HTR-8/SVneo (cell line): ENCODE measurements at places on chromosomes 16 and 17.

GRCh38 chr16:67928561-67929364 lies 2.9 kb downstream of the CTRL start:
- DNase-seq = peak; percentile 82

DNA sequence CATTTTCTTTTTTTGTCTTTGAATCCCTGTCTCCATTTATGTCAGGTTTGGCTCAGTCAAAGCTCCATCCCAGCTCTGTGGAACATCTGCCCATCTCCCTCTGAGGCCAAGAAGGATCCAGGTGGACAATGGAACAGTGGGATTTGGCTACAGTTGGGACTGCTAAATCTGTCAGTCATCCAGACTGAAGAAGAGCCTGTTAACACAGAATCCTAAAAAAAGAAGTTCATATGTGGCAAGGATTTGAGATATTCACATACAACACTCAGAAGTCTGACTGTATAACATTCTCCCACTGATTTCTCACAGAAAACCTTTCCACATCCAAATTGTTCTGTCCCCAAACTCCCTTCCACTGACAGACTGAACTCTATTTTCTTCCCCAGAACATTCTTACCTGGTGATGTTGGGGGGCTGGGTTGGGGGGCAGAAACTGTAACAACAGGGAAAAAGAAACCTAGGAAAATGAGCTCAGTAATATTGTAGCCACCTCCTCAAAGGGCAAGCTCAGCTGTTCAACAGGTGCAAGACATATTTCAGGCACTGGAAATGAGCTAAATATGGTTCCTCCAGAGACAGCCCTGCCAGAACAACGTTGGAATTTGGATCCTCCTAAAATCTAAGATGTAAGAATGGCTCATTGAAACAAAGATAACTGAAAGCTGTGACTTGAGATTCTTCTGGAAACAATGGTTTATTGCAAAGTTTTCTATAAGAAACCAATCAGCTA lies 301.5 kb upstream of the CDH5 start:
- no peak for DNase-seq

- no peak for DNase-seq
Observed at GRCh38 chr17:40063187-40063771, 514 bp downstream of the THRA start.

- no peak for DNase-seq
Observed at GRCh38 chr17:8873801-8874715, 6.6 kb upstream of the PIK3R6 start.

DNA sequence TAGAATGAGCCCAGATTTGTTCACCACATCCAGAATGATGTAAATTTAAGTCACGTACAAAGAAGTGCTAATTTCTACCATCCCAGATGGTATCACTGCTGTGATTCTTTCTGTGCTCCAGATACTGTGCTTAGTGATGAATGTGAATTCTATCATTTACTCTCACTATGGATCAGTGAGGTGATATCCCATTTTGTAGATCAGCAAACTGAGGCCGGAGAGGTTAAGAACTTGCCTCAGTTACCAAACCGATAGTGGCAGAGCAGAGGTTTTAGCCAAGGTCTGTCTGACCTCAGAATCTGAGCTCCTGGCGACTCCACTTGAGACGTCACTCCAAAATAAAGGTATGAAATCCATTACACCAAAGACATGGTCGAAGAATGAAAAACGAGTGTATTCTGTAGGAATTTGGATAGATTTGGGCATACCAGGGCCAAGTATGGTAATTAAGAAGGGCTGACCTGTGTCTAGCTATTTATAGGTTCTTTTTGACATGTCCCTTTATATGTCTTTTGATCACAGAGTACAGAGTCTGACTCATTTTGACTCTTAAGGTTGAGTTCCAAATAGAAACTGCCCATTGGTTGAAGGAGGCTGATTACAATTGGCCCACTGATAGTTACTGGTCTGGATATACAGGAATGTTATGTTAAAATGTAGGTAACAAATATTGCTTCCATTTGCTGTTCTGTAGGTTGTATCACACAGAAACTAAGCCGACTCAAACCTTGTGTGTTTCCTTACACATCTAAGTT lies 10.0 kb downstream of the MAP2K6 start:
- DNase-seq = no peak

- DNase-seq = no peak
Observed at GRCh38 chr17:35041390-35041789, 22.1 kb downstream of the RFFL start.

DNA sequence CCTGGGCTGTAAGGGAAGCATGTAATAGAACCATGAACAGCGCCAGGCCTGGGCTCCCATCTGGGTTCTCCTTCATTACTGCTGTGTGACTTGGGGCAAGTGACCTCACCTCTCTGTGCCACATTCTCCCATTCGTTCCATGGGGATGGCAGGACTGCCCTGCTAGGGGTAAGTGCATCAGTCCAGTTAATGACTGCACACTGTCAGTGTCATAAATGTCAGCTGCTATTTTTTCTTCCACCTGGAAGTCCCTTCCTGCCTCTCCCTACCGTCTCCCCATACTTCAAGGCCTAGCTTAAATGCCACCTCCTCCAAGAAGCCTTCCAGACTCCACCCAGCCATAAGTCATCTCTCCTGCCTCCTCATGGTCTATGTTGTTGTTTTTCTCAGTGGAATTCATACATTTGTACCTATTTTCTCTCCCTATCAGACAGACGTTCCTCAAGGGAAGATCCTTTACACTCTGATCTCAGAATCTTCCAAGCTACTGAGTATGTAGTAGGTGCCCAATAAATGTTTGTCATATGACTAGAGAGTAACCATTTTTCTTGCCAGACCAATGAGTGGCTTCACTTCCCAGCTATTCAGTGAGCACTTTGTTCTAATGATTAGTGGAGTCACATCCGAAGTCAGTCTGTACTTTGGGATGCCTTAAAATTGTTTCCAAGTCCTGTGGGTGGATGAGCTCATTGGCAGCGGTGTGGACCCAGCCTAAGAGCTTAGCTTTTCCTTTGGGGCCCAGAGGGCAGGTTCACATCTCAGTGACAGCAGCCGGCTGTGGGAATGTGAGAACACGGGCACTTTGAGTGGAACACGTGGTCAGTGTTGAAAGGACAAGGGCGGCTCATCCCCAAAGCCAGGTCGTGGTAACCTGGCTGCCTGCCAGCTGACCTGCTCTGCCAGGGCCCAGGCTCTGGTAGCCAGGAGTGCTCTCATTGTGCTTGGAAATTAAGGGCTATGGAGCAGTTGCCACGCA lies 147.5 kb upstream of the GSE1 start:
- no peak for DNase-seq

DNA sequence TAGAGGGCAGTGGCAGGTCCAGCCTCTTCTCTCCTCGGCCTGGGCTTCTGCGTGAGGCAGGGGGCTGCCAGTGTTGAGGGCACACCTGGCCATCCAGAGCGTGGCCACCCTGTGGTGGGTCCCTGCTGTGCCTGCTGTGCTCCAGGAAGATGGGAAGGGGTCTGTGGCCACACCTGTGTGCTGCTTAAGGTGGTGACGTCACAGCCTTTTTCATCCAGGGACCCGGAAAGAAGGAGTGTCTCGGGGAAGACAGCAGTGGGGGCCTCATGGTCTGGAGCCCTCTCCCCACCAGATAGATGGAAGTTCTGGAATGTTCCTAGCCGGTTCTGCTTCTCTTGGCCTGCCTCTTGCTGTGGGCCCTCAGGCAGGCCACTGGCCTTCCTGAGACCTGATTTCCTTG lies 36.5 kb downstream of the ACTG1 start:
- no peak for DNase-seq
